ENCODE measurements at places on chromosomes 3 and 15.

GRCh38 chr3:4359805-4360502 lies 56.8 kb downstream of the SETMAR start:
- DNase-seq: no peak

- no peak for DNase-seq
These were observed 12.1 kb upstream of the DMXL2 start for GRCh38 chr15:51634591-51635198.

- DNase-seq: no peak
These were observed 41.0 kb downstream of the FLNB start for GRCh38 chr3:58049143-58049785.

- DNase-seq: no peak
These were observed 16.1 kb upstream of the RARRES1 start for GRCh38 chr3:158748237-158748828.

- DNase-seq: no peak
These were observed 55.5 kb upstream of the SMAD3 start for GRCh38 chr15:67009576-67010569.

DNA sequence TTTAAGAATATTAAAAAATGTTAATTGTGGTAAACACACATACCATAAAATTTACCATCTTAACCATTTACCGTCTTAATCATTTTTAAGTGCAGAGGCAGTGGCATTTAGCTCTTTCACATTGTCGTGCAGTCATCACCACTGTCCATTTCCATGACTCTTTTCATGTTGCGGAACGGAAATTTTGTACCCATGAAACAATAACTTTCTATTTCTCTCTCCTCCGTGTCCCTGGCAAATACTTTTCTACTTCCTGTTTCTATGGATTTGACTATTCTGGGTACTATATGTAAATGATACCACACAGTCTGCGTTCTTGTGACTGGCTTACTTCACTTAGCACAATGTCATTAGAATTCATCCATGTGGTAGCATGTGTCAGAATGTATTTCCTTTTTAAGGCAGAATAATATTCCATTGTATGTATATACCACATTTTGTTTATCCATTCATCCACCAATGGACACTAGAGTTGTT lies 27.9 kb downstream of the AKAP13 start:
- no peak for DNase-seq

DNA sequence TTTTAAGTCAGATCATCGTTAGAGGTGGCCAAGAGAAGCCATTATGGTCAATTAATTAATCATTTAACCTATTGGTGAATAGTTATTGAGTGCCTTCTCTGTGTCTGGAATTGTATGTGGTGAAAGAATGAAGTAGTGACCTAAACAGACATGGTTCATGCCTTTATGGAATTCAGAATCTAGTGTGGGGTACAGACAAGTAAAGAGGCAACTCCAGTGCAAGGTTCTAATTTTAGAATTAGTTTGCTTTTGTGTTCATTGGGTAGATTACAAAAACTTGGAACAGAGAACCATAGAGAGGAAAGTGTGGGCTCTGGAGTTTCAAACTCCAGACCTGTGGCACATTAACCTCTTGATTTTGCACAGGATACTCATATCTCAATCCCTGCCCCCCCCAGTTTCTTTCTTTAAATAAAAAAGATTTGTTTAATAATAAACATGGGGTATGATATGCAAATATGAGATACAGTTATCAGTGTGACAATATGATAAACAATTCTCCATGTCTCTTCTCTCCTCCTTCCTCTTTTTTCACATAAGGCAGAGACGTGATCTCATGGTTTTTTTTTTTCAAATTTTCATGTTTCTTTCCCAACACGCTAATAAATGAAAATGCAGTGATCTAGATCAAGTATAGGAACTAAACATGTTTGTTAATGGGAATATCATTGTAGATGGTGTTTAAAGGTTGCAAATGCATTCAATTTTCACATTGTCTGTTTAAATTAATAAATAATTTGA lies 117.9 kb downstream of the MITF start:
- no peak for DNase-seq

GRCh38 chr3:140270329-140270728 lies 335.3 kb downstream of the CLSTN2 start:
- DNase-seq: no peak

- no peak for DNase-seq
These were observed 27.2 kb upstream of the GLCE start for GRCh38 chr15:69132977-69133861.

DNA sequence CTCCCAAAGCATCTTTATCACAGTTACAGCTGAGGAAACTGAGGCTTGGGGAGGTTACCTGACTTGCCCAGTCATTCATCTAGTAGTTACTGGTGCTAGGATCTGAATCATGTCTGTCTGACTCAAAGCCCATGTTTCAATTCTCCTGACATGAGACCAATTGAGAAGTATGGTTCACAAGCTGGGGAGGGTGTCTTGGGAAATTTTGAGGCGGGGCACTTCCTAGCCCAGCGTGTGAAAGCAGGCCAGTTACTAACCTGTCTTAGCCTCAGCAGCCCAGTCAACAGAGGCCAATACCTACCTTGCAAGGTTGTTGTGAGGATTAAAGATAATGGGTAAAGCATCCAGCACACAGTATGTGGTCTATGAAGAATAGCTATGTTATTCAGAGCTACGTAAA lies 37.0 kb downstream of the CLDN18 start:
- no peak for DNase-seq

GRCh38 chr3:111963424-111963823 lies 15.4 kb upstream of the ABHD10 start:
- no peak for DNase-seq

GRCh38 chr15:25944386-25944785 lies 81.3 kb upstream of the ATP10A start:
- no peak for DNase-seq

- DNase-seq: no peak
These were observed 141.9 kb downstream of the TP63 start for GRCh38 chr3:189773056-189773455.

DNA sequence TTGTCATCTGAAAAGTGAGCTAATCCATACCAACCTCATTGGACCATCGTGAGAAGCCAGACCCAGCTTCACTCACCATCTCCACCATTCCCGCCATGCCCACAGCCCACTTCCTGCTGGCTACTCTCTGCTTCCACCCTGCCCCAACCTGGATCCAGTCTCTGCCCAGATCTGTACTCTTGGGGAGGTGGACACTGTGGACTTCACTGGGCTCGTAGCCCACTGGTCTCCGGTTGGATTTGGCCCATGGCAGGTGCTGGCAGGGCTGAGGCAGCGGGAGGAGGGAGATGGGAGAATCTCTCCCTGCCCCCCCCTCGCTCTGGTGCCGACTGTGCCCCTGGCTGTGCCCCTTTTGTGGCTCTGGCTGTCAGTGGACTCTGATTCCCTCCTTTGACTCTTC lies 193.8 kb downstream of the ABHD5 start:
- no peak for DNase-seq

DNA sequence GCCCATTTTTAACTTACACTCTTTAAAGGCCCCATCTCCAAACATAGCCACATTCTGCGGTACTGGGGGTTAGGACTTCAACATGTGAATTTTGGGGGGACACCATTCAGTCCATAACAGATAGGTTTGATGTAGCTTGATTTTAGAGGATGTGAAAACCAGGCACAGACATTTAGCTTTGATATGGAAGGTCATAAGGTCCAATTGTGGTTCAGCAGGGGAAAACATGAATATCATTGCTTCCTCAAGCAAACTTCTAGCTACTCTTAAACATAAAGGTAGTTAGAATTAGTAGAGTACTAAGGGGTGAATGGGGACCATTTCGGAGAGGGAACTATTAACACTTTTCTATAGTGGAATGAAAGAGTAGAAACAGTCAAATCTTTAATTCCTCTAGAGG lies 13.6 kb upstream of the NFKBIZ start:
- no peak for DNase-seq

DNA sequence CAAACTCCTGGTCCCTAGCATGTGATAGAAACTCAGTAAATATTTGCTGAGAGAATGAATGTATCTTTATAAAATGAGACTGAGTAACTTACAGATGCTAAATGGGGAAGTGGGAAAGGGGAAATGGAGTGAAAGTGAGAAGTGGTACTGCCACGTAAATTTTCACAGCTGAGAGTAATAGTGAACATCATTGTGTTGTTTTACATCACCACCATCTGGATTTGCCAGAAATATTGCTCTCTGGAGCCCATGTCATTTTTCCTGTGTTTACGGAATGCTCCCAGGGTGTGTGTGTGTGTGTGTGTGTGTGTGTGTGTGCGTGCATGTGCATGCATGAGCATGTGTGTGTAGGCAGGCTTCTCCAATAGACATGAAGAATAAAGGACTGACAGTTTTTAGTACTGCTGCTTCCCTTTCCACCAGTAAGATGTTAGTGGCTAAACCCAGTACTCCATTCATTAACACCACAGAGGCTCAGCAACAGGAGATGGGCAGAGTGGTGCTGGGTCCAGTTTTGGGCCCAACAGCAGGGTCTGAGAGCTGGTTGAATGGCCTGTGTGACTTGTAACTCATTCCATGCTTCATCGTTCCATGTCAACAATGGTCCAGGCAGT lies 57.3 kb downstream of the DIPK2A start:
- no peak for DNase-seq

DNA sequence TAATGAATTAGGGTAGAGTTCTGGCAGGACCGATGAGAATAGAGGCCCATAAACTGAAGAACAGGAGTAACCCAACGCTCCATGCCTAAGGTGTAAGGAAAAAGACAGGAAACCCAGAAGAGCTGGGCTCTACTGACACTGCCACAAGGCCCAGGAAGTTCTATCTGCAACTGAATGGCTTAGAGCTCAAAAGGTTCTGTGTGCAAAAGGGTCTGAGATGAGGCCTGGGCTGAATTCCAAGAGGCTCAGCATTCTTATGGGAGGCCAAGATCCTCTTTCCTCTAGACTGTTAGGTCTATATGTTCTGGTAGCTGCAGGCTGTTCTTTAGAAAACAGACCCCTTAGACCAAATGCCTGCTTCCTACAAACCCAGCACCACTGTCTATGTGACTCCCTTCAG lies 30.5 kb upstream of the PRSS50 start:
- no peak for DNase-seq

DNA sequence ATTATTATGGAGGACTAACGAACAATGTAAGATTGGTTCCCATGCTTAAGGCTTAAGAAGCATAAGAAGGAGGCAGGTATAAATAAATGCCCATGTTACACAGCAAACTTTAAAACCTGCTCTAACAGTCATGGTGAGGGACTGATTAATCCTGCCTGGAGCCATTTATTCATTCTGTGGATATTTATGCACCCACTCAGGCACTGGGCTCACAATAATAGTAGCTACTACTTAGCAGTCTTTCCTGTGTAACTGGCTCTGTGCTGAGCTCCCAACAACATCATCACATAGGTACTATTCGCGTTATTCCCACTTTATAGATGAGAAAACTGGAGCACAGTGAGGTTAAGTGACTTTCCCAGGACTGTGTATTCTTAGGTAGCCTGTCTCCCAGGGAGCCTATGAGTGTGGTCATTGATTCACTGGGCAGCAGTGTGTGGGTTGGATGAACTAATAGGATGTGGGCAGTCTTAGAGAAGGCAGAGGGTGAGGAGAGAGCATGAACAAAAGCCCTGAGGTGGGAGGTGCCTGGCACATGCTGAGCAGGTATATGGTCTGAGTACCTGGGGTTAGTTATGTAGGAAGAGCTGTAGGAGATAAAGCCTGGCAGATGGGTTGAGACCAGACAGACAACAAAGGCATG lies 44.1 kb upstream of the UMPS start:
- no peak for DNase-seq

- no peak for DNase-seq
These were observed 131.2 kb downstream of the RBMS3 start for GRCh38 chr3:29412110-29412509.

DNA sequence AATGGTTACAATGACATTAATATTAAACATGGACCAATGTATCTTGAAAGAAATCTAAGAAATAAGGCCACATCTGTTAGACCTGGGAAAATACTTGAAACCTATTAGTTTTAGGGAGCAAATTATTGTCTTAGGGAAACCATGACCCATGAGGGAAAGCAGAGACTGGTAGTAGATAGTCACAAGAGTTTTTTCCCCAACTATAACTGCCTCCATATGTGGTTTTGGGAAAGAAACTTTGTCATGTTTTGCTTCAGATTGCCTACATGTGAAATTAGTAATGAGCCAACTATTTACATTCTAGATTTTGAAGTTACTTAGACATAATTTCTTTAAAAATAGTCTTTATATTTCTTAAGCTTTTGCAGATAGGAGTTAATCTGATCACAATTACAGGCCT lies 474.9 kb downstream of the ROBO2 start:
- no peak for DNase-seq

DNA sequence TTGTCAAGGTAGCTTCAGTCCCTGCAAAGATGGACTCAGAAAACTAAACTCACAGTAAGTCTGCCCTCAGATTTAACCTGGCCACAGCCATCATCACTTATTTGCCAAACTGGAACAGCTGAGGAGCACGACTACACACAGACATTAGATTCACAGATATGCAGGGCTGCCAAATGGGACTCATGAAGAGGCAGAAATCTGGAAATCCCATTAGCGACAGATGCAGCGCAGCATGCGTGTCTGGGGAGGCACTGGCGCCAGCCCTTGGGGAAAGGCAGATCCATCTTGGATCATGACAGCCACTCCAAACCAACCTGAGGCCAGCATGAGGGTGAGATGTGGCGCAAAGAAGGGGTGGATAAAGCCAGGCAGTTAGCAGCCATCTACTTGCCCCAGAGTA lies 160.7 kb upstream of the TSC22D2 start:
- no peak for DNase-seq

DNA sequence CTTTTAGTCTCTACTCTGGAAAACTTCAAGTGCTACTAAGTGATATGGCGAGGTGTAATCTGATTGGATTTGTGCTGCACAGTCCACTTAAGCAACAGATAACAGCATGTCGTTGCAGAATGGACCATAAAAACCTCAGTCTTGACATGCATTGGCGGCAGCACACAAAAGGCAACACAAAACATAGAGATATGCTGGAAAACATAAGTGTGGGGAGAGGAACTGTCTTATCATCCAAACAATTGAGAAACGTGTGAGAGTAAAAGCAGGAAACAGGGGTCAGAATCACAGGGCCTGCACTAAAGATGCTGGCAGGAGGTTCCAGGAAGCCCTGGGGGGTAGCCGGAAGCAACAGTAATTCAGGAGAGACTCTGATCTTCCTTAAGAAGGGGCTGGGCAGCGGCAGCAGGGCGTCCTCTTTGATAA lies 82.1 kb downstream of the CGNL1 start:
- no peak for DNase-seq

GRCh38 chr15:90439946-90440345 lies 51.9 kb downstream of the IQGAP1 start:
- no peak for DNase-seq
